ENCODE measurements at places on chromosomes 13 and 19.

- DNase-seq, result no peak
Observed at GRCh38 chr13:27440408-27440807, 10.0 kb downstream of the MTIF3 start.

GRCh38 chr13:51945149-51945548 lies 66.1 kb downstream of the ATP7B start:
- DNase-seq, result no peak

DNA sequence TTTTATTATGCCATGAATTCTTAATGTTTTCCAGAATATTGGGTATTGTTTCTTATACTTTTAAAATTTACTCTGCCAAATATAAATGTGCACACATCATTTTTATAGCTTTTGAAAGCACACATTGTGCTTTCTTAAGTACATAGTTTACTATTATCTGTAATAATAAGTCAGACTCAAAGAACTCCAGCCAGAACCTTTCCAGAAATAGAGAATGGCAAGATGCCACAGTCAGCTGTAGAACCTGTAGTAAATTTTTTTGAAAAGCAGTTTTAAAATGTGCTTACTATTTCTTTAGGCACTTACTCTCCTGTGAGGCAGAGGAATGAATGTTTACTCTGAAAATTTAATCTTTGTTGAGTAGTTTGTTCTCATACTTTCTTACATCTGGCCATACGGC lies 1287.1 kb downstream of the PCDH9 start:
- DNase-seq, result no peak

GRCh38 chr13:66617786-66618185 lies 612.4 kb downstream of the PCDH9 start:
- DNase-seq, result no peak

DNA sequence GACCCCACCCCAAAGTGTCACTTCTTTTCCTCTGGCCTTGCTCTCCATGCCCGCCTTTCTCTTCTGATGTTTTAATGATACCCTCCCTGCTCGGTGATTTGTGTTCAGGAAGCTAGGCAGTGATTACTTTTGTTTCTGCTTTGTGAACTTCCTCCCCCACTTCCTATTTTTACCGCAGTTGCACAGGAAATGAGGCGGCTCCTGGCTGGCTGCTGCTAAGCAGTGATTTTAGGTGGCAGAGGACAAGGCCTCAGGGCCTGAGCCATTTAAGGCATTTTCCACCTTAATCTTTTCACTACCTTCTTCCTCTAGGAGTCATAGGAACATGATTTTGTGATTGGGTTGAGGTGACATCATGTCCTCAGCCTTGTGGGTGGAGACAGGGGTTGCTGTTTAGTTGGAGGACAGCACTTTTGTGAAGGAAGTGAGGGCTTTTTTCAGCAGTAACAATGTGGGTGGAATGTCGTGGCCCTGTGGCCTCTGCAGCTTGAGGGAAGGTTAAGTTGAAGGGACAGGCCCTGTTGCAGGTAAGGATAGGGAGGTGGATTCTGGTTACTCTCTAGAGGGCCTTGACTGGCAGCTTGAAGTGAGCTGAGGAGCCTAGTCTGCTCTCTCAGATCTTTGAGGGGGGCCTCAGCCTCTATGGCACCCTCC lies 15.7 kb downstream of the GARRE1 start:
- DNase-seq, result no peak

- DNase-seq, result no peak
Observed at GRCh38 chr19:33700408-33701013, 78.8 kb downstream of the CHST8 start.

DNA sequence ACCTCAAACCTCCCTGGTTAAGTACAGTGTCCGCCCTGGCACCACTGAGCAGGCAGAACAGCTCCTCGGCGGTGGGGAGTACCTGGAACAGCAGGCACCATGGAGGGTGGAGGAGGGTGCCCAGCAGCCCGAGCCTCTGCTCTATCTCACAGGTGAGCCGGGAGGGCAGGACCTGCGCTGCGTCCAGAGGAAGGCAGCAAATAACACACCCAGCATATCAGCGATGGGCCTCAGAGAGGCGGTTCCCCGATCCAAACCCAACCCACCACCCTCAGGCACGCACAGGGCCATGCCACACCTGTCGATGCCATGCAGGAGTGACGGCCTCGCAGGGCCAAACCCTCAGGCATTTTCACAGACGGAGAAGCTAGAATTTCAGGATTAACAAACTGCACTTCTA lies 11.8 kb downstream of the PEPD start:
- DNase-seq, result no peak

DNA sequence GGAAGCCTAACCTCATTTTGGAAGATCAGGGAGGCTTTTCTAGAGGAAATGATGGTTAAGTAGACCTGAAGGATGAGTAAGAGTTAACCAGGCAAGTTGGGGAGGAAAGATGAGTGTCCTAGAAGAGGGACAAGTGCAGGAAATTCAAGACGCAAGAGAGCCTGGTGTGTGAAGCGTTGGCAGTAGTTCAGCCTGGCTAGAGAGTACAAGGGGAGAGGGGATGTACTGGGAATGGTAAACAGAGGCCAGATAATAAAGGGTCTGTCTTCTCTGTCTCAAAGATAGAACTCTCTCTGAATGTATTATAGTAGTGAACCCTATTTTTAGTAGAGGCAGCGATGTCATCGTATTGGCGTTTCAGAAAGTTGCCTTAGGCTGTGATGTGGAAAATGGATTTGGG lies 9.7 kb downstream of the DPY19L3 start:
- no peak for DNase-seq

DNA sequence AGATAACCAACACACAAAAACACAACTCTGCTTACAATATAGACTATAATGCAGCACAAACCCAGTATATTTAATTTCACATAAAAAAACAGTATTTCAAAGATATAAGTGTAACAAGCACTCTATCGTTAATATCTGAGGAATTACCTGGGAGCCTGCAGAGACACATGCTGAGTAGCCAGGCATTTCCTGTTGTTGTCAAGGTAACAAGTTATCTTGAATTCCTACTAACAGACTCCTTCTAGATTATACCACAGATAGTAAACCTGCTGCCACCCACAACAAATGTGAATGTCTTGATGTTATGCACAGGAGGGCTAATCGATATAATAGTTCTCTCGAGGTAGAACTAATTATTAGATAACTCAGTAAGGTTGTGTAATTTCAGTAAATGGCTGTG lies 826.0 kb upstream of the PRR20A start:
- DNase-seq, result no peak

- peak; percentile 88 for DNase-seq
Observed at GRCh38 chr19:8342684-8343482, at the start of gene KANK3. TSS of gene KANK3 (minus strand) at chr19:8343262. CDS start at chr19:8337828, 5,434 bp downstream.

GRCh38 chr19:1062387-1063029 lies 4.5 kb upstream of the ARHGAP45 start:
- no peak for DNase-seq

- DNase-seq, result no peak
Observed at GRCh38 chr13:24905242-24905641, 141.3 kb downstream of the RNF17 start.

DNA sequence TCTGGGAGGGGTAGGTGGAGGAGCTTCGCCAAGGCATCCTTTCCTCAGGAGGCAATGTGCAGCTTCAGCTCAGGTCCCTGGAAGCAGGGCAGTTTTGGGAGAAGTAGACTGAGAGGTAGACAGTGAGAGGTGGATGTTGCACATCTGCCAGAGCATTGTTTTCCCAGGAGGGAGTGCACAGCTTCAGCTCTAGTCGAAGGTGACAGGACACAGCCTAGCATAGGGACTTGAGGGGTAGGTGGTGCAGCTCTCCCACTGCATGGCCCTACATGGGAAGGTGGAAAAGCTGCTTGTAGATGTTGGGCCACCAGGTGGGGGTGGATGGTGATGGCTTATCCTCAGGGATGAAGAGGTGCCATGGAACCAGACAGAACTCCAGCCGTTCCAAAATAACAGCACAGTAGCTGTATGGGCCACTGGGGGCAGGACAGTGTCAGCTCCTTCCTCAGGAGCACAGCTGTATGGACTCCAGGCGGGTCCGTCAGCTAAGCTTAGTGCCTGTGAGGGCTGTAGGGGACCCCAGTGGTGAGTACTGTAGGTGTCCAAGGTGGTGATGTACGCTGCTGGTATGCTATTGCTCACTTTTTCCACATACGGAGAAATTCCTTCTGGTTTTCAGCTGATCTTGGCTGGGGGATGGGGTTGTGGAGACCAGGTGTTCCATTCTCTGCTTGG lies 17.4 kb upstream of the ZNF543 start:
- DNase-seq, result no peak

DNA sequence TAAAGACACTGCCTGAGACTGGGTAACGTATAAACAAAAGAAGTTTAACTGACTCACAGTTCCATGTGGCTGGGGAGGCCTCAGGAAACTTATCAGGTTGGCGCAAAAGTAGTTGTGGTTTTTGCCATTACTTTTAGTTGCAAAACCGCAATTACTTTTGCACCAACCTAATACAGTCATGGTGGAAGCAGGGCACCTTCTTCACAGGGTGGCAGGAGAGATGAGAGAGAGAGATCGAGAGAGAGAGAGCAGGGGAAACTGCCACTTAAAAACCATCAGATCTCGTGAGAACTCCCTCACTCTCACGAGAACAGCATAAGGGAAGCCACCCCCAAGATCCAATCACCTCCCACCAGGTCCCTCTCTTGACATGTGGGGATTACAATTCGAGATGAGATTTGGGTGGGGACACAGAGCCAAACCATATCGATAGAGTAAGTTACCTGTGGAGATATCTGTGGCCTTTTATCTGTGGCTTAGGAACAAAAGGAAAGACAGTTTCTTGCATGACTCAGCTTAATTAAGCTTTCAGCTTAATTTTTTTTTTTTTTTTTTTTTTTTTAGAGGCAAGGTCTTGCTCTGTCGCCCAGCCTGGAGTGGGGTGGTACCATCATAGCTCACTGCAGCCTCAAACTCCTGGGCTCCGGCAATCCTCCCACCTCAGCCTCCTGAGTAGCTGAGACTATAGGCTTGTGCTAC lies 7.6 kb upstream of the CABP5 start:
- DNase-seq, result no peak

DNA sequence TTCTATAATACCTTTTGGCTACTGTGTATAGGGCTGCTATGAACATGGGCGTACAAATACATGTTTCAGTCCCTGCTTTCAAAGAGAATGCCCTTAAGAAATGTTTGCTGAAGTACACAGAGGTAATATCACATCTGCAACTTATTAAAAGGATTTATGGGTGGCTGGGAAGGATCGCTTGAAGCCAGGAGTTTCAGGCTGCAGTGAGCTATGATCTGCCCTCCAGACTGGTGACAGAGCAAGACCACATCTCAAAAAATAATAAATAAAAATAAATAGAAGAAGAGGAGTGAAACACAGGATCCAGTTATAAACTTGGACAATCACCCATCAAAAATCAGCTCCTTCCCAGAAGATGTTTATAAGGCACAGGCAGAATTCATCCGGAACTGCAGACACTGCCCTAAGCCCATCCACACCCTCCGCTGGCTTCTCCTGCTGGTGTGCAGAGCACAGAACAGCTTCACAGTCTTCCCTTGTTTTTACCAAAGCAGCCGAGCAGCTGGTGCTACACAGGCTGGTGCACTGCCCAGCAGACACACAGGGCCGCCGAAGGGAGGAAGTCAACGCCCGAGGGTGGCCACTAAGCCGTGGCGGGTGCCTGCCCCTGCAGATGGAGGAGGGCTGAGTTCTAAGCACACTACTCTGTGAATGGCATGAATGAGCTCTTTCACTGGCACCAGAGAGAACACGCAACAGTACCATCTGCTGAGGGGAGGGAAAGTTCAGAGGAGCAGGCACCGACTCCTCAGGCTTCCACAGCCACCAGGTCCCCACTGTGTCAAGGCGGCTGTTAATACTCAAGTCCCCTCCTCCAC lies 44.0 kb downstream of the BRD4 start:
- no peak for DNase-seq

DNA sequence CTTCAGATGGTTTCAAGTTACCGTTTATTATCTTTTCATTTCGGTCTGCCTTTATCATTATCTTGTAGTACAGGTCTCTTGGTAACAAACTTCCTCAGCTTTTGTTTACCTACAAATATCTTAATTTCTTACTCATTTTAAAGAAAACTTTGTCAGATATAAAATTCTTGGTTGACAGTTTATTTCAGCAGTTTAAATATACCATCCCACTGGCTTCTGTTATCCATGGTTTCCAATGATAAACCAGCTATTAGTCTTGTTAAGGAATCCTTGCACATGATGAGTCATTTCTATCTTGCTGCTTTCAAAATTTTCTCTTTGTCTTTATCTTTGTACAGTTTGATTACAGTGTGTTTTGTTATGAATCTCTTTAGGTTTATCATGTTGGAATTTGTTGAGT lies 308.3 kb upstream of the SPRY2 start:
- no peak for DNase-seq

DNA sequence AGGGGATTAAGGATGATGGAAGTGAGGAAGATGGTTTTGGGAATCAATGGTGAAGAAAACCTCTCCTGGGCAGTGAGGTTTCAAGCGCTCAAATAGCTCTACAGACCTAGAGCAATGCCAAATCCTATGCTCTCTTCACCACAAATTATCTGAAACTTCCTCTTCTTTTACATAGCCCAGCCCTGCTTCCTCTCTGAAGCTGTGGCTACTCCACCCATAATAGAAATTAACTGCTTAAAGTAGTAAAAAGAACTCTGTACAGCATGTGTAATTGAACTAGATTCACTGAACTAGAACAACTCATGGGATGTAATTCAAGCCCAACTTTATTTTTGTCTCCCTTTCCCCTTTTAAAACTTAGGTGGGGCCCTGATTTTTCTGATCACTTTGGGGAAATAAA lies 20.4 kb upstream of the IFT88 start:
- DNase-seq, result no peak

DNA sequence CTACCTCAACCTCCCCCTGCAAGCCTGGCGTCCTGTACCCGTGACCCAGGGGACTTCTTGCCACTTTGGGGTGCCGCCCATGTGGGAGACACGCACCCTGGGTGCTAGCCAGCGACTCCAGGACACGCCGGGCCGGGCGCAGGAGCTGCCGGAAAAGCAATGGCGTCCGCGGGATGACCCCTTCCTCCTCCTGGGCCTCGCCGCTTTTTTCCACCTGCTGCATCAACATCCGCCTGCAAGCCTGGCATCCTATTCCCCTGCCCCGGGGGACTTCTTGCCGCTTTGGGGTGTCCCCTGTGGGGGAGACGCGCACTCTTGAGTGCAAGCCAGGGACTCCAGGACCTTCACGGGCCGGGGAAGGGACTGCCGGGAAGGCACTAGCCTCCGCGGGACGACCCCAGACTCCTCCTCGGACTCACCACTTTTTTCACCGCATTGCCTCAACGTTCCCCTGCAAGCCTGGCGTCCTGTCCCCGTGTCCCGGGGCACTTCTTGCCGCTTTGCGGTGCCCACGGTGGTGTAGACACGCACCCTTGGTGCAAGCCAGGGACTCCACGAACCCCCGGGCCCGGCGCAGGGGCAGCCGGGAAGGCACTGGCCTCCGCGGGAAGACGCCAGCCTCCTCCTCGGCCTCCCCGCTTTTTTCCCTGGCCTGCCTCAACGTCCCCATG lies 237.8 kb downstream of the TUBA3C start:
- no peak for DNase-seq

GRCh38 chr19:4430760-4431159 lies 26.8 kb downstream of the UBXN6 start:
- DNase-seq, result no peak

Measured in activated CD8-positive, alpha-beta memory T cell treated with anti-CD3 and anti-CD28 coated beads for 48 hours (primary cell).